Stimulated activated CD8-positive, alpha-beta memory T cell treated with anti-CD3 and anti-CD28 coated beads, Interleukin-15, amount 100 ng/mL, for 4 hours (primary cell): ENCODE measurements at places on chromosomes 7 and 10.

DNA sequence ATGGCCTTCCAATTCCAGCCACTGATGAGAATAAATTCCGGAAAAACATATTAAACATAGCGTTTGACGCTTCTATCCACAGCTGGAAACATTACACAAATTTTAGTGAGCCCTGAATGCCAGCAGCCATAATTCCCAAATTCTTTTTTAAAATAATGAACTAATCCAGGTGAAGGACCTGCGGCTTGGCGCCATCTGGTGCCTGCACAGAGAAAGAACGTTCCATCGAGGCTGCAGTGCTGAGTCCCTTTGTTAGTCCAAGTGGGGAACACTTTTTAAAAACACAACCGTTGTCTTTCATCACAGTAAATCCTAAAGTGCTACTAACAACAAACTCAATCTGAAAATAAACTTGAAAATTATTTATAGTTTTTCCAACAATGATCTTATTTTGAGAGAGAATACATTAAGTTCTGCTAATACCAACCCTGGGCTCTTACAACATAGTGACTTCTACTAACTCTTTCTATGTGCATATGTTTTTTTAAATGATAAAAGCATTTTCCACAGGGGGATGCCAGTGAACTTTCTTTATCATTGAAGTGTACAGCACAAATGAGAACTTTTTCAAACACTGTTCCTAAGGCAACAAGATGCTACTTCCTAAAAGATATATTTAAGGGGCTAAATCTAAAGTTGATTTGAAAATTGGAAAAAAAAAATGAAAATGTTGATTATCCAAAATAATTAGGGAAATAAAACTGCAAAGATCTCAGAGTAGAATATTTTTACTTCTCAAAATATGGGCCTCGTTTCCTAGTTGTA lies 166.9 kb upstream of the RNF32 start:
- DNase-seq: no peak

DNA sequence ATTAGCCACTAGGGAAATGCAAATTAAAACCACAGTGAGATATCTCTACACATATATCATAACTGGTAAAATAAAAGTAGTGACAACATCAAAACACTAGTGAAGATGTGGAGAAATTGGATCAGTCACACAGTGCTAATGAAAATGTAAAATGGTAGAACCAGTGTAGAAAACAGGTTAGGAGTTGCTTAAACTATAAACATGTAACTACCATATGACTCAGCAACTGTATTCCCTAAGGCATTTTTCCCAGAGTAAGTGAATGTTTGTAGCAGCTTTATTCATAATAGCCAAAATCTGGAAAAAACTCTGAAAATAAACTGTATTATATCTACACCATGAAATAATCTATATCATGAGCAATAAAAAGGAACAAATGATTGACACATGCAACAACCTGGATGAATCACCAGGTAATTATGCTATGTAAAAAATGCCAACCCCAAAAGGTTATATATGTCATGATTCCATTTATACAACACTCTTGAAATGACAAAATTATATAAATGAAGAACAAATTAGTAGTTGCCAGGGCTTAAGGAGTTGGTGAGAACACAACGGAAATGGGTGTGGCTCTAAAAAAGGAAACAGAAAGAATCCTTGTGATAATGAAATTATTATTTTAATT lies 22.8 kb downstream of the SLC25A40 start:
- DNase-seq: no peak

DNA sequence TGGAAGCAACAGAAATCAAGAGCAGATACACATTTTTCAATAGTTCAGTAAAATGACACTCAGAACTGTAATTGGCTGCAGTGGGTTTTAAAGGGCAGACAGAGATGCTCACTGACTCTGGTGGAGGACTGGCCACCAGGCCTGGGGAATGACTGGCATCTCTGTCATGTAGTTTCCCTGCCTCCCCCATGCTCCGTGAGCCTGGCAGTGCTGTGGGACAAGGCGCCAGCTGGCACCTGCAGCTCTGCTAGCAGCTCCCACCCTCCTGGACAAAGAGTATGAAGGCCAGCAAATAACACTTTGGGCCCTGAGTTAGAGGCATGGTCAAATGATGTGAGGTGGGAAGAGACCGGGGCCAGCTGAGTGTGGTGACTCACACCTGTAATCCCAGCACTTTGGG lies 15.0 kb downstream of the TSPAN33 start:
- no peak for DNase-seq

DNA sequence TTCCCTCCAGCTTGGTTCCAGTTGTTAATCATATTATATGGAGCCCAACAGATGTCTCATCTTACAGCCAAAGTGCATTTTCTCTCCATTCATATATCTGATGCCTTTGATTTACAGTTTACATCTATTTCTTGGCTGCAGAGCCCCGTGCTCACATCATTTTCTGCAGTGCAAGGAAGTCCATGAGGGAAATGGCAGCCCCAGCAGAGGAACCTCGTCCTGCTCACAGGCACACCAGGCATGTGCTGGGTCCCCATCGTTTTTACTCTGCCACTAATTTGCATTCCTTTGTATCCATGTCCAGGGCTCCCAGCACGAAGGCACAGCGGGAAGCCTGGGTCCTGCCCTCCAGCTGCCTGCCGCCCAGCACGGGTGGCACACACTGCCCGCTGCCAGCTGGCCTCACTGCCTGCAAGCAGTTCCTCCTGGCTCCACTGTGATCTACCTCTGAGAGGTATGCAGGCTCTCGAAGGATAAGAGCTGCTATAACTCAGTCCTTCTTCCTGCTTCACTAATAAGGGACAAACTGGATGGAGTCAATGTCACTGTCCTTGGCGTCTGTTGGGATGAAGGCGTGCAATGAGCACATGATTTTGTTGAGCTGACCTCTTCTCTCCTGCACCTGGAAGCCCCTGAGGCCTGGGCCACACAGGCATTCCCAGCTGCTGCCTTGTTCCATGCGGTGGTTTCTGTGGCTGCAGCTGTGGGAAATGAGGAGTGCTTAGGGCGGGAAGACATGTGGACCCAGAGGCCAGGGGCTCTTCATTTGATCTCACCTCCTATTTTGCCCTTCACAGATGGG lies 583.6 kb upstream of the MGMT start:
- DNase-seq: no peak

- DNase-seq: no peak
Measured at GRCh38 chr10:126009650-126010049, 113.3 kb downstream of the FANK1 start.

- no peak for DNase-seq
Measured at GRCh38 chr10:52359441-52359840, 45.4 kb downstream of the DKK1 start.

DNA sequence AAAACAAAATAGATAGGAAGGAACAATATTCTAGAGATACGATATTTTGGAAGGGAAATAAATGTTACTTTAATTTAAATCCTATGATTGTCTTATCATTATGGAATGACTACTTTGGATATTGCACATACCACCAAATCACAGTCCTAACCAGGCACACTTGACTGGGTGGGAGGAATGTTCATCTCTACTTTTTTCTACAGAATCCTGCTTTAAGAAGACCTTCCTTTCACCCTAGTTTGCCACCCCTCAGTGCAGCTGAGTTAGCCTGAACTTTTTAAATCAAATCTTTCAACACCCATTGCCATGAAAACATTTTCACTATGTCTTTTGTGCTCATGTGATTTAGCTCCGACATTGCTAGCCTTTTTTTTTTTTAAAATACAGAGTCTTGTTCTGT lies 38.1 kb downstream of the RELN start:
- DNase-seq: no peak

DNA sequence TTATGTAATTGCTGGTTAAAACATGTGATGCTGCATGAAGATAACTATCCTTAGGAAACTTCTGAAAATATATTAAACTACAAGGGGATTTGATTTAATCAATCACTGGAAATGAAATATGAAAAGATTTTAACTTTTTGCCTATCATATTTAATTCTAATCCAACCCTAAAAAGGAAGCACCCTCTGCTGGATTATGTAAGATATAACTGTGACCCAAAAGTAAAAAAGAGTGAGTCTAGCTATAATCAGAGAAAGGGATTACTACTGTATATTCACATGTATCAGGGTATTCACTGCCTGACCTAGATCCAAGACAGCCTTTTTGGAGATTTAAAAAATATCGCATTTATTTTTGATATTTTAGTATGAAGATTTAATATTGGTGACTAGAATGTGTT lies 295.5 kb downstream of the MDFIC start:
- no peak for DNase-seq

GRCh38 chr10:104816501-104816900 lies 175.4 kb downstream of the SORCS3 start:
- no peak for DNase-seq

GRCh38 chr7:110187877-110188554 lies 902.9 kb upstream of the LRRN3 start:
- no peak for DNase-seq

DNA sequence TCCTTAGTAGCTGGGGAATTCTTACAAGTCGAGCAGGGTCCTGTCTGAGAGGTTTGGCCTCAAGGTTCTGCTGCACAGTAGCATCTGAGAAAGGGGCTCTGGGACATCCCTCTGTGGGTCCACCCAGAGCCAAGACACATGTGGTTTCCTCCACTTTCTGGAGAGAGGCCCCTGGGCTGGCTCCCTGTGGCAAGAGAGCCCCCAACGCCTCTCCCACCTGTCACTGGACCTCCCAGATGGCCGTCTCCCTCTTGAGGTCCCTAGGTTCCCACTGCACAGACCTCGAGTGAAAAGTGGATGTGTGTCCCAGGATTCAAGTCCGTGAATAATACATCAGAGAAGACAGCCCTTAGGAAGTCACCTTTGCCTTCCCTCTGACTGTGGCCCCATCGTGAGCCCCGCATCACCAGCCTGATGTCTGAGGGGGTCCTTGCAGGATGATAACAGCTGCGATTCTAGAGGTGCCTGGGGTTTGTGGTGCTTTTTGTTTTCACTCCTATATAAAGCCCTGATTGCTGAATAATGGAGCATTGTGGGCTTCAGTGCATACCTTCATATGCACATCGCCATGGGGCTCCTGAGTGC lies 319.0 kb downstream of the GLRX3 start:
- no peak for DNase-seq

DNA sequence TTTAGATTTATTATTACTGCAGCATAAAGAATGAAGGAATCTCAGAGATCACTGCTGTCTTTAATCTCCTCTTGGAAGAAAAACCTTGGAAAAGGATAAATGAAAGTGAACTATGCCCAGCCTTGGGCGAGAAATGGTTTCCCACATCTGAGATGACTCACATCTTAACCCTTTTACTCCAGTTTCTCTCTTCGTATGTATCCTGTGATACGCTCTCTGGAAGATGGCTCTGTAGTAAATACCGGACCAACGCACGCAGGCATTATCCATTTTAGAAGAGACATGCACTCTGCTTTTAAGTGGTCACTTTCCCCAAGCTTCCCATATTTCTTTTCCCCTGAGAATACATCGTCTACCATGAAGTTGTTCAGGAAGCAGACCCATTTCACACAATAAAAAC lies 207.3 kb upstream of the BMPER start:
- DNase-seq: no peak

DNA sequence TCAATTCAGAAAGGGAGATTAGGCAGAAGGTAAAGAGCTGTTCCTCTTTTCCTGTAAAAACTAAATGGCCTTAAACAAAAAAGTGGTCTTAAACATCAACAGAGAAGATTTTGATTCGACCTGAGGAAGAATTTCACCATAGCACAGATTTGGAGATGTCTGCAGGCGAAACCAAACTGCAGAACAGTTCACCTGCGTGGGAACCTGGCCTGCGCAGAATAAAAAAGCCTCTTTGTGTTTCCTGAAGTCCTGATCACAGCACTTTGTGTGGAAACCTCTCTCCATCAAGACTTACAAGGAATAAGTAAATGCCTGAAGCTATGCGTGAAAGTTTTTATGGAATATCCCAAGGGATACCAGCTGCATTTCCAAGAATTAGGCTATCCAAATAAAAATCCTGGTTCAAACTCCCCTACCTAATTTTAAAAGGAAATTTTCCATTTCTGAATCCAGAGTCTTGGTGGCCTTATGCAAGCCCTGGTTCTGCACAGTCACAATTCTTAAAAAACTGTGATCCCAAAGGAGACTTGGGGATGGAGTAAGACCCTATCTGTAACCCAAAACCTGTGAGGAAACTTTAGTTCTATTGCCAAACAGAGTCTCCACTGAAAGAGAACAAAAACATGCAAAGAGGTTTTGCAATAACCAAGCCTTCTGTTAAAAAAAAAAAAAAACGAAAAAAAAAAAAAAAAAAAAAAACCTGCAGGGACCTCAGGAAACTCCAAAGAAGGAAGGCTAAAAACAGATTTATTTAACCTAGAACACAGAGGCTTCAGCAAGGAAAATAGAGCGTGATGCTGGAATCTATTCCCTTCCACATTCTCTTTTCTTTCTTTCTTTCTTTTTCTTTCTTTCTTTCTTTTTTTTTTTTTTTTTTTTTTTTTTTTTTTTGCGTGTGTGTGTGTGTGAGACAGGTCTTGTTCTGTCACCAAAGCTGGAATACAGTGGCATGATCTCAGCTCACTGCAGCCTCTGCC lies 10.4 kb downstream of the CALML3 start:
- DNase-seq: no peak

- DNase-seq: no peak
Measured at GRCh38 chr10:47165711-47166404, 134.1 kb upstream of the GDF10 start.

DNA sequence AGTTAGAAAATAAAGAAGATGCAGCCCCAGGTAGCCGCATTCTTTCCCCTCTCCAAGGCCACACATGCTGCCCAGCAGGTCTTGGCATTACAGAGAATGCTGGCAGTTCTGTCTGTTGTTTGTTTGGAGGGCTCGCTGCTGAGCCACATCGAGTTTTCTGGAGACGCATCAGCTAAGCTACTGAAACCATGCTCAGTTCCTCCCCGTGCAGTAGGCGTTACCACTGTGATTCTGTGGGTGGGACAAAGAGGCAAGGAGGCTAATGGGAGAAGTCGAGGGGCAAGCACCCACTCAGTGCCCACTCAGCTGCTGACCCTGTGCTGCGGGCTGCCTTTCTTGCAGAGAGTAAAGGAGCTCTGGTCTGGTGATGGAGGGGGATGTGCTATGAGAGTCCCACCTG lies 15.5 kb upstream of the GTPBP4 start:
- DNase-seq: no peak

DNA sequence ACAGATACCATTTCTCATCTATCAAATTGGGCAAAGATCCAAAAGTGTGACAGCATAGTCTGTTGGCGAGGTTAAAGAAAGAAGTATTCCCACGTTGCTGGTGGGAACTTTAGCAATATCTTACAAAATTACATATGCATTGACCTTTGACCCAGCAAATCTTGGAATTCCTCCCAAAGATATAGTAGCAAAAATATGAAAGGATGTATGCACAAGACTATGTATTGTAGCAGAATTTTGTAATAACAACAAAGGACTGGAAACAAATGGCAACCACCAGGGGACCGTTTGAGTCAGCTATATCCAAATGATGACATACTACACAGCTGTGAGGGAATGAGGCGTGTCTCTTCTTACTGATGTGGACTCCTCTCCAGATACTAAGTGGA lies 50.2 kb downstream of the KCNH2 start:
- no peak for DNase-seq

- no peak for DNase-seq
Measured at GRCh38 chr10:102426803-102427287, 5.5 kb downstream of the CUEDC2 start.

- no peak for DNase-seq
Measured at GRCh38 chr7:80346704-80347103, 165.2 kb downstream of the GNAT3 start.

GRCh38 chr7:25786936-25787335 lies 365.1 kb upstream of the NFE2L3 start:
- DNase-seq: no peak
